ENCODE measurements at places on chromosomes 7 and 10.

DNA sequence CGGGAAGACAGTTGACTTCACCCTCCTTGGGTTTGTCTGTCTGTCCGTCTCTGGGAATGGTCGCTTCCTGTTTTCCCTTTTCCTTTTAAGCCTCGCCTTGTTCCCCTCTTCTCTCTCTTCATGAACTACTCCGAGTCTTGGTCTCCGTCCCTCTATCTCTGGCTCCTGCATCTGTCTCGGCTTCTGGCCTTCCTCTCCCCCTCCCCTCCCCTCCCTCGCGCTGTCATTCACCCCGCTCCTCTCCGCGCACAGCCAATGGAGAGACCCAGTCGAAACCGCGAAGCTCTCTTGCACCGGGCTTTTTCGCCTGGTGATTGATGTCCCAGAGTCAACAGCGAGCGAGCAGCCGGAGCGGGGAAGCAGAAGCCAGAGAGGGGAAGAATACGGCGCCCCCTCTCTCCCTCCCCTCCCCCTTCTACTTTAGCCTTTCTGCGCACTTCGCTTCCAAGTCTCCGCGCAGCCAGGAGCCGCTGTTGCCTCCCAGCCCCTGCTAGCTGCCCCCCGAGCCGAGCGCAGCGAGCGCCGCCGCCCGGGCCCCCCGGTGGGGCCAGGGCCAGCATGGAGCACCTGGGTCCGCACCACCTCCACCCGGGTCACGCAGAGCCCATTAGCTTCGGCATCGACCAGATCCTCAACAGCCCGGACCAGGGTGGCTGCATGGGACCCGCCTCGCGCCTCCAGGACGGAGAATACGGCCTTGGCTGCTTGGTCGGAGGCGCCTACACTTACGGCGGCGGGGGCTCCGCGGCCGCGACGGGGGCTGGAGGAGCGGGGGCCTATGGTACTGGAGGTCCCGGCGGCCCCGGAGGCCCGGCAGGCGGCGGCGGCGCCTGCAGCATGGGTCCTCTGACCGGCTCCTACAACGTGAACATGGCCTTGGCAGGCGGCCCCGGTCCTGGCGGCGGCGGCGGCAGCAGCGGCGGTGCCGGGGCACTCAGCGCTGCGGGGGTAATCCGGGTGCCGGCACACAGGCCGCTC is at the start of gene TLX1:
Gene TLX1, plus strand, starts transcription at position 317 of the 978 bp plus-strand sequence. Its CDS starts 242 bp downstream, at position 559.
- DNase-seq: no peak

- DNase-seq: no peak
Observed at GRCh38 chr7:129311429-129311828, 86.6 kb downstream of the AHCYL2 start.

DNA sequence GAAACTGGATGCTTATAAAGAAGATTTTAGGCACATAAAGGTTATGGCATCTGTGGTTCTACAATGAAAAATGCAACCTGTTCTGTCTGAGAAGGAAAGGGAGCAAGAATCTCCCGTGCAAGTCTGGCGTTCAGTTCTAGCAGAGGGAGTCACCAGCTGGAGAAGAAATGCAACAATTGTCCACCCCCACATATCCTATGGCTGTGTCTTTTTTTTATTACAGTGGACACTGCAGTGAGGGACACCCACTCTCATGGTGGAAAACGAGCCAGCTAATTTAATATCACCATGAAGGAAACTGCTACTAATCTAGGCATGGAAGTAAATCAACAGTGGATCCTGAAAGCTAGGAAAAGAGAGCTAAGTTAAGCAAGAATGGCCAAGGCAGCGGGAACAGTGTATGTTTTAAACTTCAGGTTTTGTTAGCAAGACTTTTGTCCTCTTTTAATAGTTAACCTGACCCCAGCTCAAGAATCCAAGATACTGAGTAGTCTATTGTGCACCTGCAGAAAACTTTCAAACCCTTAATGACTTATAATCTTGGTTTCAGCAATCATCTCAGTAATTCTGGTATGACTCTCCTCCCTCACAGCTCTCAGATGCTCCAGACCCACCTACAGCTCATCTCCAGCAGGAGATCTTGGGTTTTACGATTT is 149.3 kb downstream of the FGFR2 start:
- DNase-seq: no peak

- no peak for DNase-seq
Observed at GRCh38 chr10:87712913-87713616, 53.4 kb downstream of the PAPSS2 start.

Measured in fibroblast of lung (primary cell).